Germinal center (tissue), 1 donor: ENCODE measurements at places on chromosomes 12 and 14.
A peak's percentile ranks its signal among the peaks of the same experiment; 100 is the strongest.

DNA sequence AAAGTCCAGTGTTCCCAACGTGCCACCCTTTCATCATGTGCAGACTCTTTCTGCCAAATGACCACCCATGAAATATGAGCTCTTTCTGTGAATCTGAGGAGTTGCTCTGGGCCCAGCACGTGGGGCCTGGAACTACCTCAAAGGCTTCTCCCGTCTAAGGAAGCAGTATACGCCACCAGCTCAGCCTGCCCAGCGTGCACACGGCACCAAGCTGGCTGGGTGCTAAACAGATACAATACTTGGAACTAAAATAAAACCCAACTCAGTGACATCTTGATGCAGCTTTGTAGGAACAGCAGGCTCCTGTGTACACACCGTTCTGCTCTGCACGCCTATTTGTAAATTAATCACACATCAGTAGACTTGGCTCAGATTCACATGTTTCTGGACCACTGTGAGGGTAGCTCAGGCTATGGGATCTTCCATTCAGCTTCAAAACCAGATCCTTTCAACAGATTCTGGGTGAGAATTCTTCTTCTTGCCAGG lies 74.8 kb downstream of the ARL6IP4 start:
- no peak for DNase-seq

- no peak for DNase-seq
These were observed 800.5 kb downstream of the NRXN3 start for GRCh38 chr14:78970677-78971076.

GRCh38 chr14:32576088-32576795 lies 247.1 kb downstream of the AKAP6 start:
- DNase-seq = peak; percentile 28

GRCh38 chr12:54173906-54174471 lies 14.8 kb downstream of the SMUG1 start:
- no peak for DNase-seq

GRCh38 chr12:53755893-53756292 lies 4.1 kb upstream of the CISTR start:
- DNase-seq = no peak

DNA sequence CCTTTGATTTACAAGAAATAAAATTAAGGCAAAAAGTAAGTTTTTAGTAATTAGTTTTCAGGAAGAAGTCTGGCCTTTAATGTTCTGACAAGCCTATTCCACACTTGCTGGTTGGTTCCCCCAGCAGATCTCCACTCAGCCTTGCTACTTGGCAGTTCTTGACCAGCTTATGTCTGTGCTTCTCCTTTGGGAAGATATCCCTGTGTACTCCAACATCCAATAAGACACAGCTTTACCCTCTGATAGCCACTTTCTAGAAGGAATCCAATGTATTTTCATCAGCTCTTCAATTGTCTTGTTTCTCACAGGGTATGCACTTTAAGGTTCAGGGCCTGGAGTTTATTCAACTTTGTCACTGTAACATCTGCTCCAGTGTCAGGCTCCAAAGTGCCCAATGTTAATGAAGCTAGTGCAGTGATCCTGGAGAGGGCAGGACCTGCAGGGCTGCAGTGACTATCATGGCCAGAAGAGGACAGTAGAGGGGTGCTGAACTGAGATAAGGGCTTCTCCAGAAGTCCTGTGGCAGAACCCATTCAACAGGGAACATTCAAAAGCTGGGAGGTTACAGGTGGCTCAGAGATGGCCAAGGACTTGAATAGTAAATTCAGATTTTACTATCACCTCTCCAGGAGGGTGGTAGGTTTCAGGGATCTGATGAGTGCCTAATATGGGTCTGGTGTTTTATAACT lies 22.9 kb downstream of the JKAMP start:
- DNase-seq = peak; percentile 45
